ENCODE measurements at places on chromosomes 2 and 18.

GRCh38 chr18:58838165-58838860, 26.4 kb upstream of the ZNF532 start:
- DNase-seq = no peak

DNA sequence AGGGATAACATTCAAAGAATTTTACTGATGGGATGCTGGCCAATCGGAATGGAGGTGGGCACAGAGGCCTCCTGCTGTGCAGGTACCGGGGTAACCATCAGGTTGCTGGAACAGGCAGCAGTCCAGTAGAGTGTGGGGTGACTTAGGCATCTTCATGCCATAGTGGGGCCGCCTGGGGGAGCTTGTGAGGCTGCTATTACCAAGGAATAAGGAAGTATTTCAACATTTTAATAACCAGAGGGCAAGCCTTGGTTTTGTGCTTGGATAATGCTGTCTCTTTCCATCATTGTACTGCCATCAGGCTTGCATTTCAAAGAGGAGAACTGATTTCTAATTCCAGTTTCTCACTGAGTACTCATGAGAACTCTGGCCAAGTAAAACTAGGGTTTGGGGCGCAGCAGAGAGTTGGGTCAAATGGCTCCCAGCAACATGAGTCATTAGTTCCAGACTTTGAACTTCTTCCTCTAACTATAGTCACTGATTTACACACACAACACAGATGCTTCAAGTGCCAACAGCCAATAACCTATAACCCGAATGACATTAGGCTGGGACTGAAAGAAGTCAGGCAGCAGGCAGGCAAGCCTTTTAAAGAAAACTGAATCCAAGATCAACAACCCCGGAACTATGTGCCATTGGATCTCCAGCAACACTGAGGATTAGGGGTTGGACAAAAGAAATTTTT, 56.1 kb upstream of the FHL2 start:
- no peak for DNase-seq

- peak; percentile 79 for DNase-seq
Measured at GRCh38 chr2:239380831-239381708, 19.8 kb downstream of the HDAC4 start.

DNA sequence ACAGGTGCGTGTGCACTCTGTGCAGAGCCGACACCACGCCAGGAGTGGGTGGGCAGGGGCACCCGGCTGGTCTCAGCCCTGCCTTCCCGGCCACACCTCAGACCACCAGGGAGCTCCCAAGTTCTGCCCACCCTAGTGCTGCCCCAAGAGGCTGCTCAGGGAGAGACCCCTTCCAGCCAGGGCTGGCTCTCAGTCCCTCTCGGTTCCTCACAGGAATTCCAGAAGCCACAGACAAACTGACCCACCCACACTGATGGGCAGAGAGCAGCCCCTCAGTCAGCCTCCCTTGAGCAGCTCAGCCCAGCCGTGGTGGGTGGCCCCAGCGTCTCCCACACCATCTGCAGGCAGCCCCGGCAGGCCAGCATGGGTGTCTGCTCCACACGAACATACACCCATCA, 33.8 kb downstream of the GPC1 start:
- DNase-seq = no peak

DNA sequence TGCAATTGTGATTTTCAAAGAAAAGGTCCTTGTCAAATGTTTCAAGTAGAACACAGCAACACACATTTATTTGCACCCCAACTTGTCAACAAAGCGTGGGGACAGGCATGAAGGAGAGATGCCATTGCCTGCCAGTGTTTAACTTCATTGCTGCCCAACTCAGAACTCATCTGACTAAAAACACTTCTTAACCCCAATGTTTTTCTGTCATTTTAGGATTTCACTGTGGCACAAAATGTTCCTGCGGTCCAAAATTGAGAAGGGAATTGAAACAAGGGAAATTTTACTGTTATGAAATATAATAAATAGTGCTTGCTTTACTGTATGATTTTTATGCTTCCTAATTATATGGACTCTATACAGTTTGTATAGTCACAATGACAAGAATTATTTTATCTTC, 45.7 kb downstream of the PMAIP1 start:
- DNase-seq = no peak

DNA sequence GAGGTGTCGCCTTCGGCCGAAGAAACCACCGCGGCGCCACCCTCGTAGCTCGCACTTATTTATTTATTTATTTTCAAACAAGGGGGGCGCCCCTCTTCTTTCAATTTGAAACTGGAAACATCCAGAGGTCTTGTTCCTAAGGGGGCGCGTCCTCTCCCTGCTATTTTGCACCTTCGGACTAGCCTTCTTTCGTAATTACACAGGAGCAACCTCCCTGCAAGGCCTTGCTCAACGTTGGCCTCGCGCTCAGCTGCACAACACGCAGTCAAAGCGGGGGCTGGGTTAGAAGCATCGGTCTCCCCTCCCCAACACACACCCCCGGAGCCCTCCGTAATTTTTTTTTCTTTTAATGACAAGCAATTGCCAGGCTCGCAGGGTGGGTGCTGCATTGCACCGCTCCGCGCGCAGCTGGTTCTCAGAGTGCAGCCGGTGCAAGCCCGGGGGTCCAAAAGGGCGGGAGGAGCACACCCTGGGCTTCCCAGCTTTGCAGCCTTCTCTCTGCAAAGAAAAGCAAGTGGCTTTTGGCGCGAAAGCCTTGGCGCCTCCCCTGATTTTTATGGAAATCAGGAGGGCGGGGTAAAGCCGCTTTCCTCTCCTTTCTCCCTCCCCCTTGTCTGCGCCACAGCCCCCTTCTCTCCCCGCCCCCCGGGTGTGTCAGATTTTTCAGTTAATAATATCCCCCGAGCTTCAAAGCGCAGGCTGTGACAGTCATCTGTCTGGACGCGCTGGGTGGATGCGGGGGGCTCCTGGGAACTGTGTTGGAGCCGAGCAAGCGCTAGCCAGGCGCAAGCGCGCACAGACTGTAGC, at the start of gene MYCN:
Gene MYCN, plus strand, starts transcription at position 697 of the 807 bp plus-strand sequence. CDS start 1,515 bp downstream, outside the sequence.
- DNase-seq = peak; percentile 84

- DNase-seq = no peak
Measured at GRCh38 chr2:31528823-31529222, 51.9 kb downstream of the SRD5A2 start.

GRCh38 chr2:14907014-14907612, 274.6 kb downstream of the LRATD1 start:
- DNase-seq = no peak

- no peak for DNase-seq
Measured at GRCh38 chr18:31267823-31268481, 50.0 kb upstream of the DSG1 start.

DNA sequence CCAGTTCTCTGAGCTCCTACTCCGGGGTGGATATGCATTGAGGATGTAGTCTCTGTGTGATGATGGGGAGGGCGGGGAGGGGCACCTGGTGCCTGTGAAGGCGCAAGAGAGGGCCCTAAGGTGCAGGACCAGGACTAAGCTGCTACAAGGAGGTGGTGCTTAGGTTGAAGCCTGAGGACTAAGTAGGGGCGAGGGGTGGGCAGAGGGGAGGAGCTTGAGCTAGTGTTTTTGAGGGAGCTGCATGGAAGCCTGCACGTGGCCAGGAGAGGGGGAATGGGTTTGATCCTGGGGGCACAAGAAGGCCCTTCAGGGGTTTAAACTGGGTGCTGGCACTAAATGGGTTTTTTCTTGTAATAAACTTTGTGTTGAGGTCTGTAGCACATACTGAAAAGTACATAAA, 105.0 kb downstream of the UGGT1 start:
- no peak for DNase-seq

GRCh38 chr18:44700652-44701051, 20.0 kb downstream of the SETBP1 start:
- DNase-seq = peak; percentile 44

DNA sequence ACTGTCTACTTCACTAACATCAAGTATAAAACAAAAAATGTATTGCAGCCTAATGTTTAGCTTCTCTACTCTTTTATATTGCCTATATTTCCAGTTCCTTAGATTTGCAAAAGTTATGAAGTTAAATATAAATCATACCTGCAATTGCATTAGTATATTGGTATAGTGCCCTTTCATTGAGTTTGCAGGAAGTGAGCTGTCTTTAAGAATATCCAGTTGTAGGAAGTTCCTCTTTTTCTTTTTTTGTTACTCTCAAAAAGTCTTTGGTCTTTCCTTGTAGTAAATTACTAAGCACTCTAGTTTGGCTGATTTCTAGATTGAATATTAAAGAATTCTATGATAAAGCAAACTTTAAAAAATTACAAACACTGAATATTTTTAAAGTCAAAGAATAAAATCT, 71.3 kb upstream of the FN1 start:
- no peak for DNase-seq

GRCh38 chr2:134636714-134637113, 82.1 kb downstream of the TMEM163 start:
- DNase-seq = no peak

- DNase-seq = no peak
Measured at GRCh38 chr2:83665894-83666293, 793.2 kb downstream of the SUCLG1 start.

- no peak for DNase-seq
Measured at GRCh38 chr2:28228434-28228995, 164.1 kb upstream of the FOSL2 start.

- DNase-seq = no peak
Measured at GRCh38 chr2:55842046-55842445, 81.5 kb downstream of the EFEMP1 start.

- DNase-seq = no peak
Measured at GRCh38 chr2:11133238-11133935, 21.9 kb upstream of the SLC66A3 start.

DNA sequence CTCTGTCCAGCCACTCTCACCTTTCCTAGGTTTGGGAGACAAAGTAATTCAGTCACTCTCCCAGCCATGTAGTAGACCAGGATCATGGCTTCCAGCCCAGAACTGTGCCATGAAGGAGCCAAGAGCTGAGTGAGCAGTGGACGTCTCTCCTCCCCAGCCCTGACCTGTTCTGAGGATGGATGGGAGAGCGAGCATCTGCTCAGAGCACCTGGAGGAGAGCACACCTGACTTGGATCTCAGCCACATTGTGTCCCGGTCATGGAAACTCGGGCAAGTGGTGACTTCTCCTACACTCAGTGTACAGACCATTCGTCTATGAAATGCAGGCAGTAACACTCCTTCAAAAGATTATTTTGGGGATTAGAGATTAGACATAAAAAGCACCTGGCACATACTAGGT, 299.7 kb downstream of the TNS1 start:
- no peak for DNase-seq

DNA sequence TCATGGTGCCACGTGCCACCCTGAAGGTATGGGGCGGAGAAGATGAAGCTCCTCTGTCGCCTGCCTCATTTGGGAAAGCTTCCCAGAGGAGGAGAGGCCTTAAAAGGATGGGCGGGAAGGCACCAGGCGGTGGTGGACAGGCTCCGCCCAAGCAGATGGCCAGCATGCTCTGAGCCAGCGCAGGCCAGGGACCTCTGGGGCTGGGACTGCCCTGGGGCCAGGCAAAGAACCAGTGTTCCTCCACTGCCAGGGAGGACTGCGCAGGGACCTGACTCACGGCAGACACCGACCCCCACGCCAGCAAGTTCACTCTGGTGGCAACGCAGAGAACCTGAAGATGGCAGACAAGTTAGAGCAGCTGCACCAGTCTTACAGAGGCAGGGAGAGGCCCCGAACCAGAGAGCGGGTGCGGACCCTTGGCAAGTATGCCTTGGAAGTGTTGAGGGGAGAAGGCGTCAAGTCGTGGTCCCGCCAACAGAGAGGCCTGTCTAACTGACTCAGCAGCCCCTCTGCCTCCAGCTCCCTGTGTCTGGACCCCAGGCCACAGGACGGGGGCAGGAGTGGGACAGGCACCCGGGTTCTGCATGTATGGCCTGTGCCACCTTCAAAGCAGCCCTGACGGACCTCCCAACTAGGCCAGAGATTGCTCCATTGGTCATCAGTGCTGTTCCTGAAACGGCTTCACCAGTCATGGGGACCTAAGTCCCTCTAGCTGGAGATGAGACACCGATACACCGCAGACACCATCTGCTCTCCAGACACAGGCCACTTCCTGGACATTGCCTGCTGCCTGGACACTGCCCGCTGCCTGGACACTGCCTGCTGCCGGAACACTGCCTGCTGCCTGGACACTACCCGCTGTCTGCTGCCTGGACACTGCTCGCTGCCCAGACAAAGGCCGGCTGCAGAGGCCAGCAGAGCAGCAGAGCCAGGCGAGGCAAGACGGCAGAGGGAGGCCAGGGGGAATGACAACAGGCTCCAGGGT, 124.7 kb downstream of the HDAC4 start:
- DNase-seq = peak; percentile 58

GRCh38 chr2:142974288-142975024, 97.0 kb downstream of the KYNU start:
- DNase-seq = no peak

DNA sequence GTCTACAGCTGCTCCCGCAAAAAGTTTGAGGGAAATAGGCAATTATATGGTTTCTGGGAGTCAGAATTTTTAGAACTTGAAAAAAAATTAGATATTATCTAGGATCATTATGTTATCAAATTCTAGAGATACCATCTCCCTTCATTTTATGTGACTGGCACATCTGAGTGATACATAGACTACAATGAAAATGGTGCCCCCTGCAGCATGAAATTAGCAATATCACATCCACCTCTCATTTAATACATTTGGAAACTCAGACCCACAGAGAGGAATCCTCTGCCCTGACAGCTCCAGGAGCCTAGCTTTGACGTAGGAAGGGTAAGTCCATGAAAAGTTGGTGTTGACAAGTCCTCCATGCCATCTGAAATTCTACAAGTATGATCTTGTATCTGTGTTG, 381.6 kb downstream of the SUCLG1 start:
- DNase-seq = no peak

DNA sequence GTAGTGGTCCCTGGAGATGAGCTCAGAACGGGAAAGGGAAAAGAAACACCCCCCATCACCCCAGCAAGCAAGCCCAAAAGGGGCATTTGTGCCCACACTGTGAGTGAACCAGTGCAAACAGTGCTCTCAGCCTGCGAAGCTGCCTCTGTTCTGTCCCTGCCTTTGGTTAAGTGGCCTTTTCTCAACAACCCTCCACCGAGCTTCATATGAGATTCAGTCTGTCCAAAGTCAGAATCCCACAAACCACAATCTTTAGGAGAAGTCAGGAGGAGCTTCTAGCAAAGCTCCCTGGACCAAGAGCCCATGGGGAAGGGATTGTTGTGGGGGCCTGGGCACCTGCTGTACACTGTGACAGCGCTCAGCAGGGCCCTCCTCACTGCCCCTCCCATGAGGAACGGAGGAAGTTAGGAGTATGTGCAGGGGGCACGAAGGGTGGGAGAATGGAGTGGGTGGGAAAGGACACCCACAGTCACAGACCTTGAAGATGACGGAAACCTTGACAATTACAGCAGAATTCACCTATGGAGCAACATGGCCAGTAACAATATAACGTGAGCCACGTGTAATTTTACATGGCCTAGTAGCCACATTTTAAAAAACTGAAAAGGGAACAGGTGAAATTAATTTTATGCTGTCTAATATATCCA, 119.5 kb downstream of the SMAD7 start:
- no peak for DNase-seq

- no peak for DNase-seq
Measured at GRCh38 chr2:164053021-164053420, 317.2 kb upstream of the FIGN start.

GRCh38 chr18:35478520-35479435, 19.0 kb downstream of the INO80C start:
- peak; percentile 36 for DNase-seq

DNA sequence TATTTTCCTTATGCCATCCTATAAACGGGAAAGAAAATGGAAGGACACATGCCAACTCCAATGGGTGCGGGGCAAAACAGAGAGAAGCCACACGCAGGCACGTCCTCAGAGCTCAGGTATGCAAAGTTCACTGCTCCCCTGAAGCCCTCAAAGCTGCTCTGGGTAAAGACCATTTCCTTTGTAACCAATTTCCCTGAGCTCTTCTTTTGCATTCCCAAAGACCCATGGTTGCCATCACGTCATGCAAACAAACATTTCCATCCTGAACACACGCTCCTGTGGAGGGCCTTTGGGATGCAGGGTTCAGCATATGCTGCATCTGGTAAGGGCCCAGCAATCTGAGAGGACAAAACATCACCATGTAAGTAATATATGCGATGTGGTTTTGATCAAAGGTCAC, 69.4 kb downstream of the EMILIN2 start:
- DNase-seq = no peak

Measured in putamen (tissue), 1 donor.